ENCODE measurements at places on chromosomes 1 and 21. TPM values are rescaled to one million over a fixed set of nuclear protein-coding genes. Genes with fewer than 3 reads are reported as not detected.
A peak's percentile ranks its signal among the peaks of the same experiment; 100 is the strongest.

The ARHGEF2 gene
- 230 TPM for total RNA-seq

The C1orf94 gene
- total RNA-seq: not detected

The LCE3E gene
- not detected for total RNA-seq

The TMEM200B gene
- total RNA-seq: 2.9 TPM

- DNase-seq: no peak
Measured at GRCh38 chr1:111789142-111789541, 33.4 kb downstream of the DDX20 start.

DNA sequence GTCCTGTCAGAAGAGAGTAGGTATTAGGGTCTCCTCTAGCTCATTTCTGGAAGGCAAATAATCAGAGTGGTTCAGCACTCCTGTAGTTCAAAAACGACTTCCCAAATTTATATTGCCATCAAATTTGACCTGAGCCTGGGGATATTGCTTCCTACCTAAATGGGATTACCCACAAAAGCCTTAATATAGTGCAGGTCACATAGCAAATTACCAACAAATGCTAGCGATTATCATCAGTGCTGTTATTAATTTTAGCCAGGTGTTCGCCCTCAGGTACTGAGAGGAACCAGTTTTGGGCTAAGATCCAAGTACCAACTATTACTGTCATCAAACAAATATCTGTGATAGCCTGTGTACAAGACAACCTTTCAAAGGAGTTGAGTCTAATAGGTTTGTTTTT, 661.8 kb upstream of the PTBP2 start:
- no peak for DNase-seq

GRCh38 chr1:74681449-74681848, 7.9 kb upstream of the ERICH3 start:
- DNase-seq: no peak

DNA sequence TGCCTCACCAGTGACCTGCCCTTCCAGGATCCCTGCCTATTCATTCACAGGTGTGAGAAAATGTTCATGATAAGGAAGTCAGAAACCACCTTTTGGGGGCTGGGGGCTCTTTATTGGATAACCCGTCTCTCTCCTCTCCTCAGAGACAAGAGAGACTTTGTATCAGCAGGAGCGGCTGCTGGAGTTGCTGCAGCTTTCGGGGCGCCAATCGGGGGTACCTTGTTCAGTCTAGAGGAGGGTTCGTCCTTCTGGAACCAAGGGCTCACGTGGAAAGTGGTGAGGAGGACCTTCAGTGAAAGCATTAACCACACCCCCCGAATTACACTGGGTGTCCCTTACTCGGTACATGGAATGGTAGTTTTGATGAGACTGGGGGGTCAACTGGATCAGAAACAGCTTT, 20.6 kb downstream of the NPPA start:
- no peak for DNase-seq

DNA sequence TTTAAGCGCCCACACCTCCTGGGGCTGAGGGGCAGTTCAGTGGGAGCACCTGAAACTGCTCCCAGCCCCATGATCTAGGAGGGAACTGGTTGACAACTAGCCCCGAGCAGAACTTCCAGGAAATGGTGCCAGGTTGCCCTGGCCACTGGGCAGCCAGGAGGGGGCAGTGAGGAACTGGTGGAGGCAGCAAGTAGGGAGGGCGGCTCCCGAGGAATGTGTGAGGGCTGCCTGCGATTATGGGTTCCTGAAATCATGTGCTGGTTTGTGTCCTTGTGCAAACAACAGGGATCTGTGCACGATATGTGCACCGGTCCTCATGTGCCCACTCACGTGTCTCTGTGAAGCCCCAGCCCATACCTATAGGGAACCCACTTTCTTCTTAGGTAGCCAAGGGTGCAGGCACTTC, 9.9 kb downstream of the GPR3 start:
- DNase-seq: no peak

DNA sequence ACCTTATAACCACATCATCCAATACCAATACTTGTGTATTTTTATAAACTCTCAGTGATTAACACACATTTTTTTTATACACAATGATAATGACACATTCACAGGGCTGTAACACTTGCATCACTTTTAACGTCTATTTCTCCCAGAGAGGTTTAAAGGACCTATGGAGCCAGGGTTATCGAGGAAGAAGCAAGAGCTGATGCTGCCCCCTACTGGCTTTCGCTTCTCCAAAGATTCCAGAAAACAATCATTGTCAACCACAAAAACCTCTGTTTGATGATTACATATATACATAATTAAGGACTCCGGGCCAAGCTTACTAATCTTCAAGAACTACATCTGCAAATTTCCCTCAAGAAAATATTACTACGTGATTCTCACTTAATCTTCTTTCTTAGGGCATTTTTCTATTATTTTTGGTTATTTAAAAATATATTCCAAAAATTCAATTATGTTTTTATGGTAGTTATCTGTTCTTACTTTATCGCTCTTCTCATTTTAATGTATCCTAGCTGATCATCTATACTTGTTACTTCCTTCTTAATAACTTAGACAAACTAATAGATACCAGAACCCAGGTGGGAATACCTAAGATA, 214.5 kb downstream of the VAV3 start:
- peak; percentile 18 for DNase-seq

DNA sequence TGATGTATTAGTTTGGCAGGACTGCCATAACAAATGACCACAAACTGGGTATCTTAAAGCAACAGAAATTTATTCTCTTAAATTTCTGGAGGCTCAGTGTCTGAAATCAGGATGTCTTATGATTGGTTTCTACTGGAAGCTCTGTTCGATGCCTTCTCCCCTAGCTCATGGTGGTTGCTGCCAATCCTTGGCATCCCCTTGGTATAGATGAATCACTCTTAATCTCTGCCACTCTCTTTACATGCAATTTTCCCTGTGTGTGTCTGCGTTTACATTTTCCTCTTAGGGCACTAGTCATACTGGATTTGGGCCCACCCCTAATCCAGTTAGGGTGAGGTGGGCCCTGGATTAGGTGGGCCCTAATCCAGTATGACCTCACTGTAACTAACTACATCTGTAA, 54.7 kb upstream of the MPC2 start:
- DNase-seq: no peak

DNA sequence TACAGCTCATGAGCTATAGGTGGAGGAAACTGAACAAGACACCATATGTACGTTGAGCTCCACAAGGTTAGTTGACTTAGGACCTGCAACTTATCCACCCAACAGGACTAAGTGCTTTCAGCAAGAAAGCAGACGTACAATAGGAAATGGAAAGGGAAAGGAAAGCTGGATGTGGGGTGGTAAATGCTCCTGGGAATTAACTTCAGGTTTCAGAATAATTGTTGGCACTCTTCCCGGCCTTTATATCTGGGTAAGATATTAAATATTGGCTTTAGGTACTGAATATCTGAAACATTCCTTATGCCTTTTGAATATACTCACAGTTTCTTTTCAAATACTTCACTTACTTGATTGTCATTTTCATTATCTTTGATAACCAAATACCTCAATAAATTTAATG, 36.3 kb downstream of the GLMN start:
- DNase-seq: no peak

GRCh38 chr1:224238212-224238611, 55.2 kb downstream of the DEGS1 start:
- DNase-seq: no peak

GRCh38 chr1:223738465-223739365, 26.4 kb downstream of the CAPN2 start:
- no peak for DNase-seq
